ENCODE measurements at places on chromosomes 2 and 18.

DNA sequence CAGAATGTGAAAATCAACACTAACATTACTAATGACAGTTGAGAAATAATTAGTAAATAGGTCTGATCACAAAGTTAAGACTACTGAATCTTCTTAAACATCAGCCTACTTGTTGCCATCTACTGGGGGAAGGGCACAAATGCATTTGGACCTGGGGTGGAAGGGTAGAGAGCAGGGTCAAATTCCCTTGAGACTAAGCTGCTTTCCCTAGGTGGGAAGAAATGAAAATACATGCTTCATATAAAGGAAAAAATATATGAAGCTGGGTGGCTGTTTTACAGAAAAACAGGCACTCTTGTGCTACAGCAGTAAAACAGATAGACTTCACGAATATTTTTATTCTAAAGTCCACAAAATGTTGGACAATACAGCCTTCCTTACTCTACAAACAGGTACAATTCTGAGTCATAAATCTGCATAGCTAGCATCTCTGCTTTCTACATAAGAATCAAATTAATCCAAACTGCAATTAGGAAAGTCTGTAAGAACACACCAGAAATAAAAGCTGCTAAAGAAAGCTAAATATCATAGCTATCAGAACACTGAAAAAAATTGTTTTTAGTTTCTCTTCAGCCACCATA is 10.9 kb downstream of the TRIP12 start:
- DNase-seq, result peak; percentile 45

DNA sequence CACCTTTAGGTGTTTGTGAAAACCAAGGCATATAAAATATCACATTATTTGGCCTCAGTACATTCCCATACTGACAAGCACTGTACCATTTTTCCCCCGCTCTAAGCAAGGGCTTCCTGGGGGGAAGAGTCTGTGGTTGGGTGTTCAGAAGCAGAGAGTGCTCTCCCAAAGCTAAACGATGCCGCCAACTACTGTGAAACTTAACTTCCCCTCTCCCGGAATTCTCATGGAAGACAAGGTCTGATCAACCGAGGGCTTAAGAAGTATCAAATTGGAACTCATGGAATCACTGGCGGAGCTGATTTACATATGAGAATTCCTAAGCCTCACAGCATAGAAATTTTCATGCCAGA is 433 bp upstream of the MFF start:
- peak; percentile 3 for DNase-seq

- no peak for DNase-seq
These were observed 66.5 kb upstream of the DOCK10 start for GRCh38 chr2:225108805-225109204.

DNA sequence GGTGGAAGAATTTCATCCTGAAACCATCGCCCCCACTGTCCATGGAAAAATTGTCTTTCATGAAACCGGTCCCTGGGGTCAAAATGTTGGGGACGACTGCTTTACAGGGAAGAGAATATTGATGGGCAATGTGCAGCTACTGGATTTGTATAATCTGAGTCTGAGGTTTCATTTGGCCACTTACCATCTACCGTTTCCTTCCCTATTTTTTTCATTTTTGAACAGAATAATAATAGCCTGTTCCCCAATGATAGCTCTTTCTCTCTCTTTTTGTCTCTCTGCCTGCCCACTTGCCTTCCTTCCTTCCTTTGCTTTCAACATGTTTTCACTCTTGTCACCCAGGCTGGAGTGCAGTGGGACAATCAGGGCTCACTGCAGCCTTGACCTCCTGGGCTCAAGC is 78.3 kb upstream of the TLK1 start:
- DNase-seq, result no peak

GRCh38 chr2:39706312-39706711 is 40.6 kb downstream of the TMEM178A start:
- no peak for DNase-seq

- no peak for DNase-seq
These were observed 45.0 kb downstream of the RND3 start for GRCh38 chr2:150442484-150442883.

DNA sequence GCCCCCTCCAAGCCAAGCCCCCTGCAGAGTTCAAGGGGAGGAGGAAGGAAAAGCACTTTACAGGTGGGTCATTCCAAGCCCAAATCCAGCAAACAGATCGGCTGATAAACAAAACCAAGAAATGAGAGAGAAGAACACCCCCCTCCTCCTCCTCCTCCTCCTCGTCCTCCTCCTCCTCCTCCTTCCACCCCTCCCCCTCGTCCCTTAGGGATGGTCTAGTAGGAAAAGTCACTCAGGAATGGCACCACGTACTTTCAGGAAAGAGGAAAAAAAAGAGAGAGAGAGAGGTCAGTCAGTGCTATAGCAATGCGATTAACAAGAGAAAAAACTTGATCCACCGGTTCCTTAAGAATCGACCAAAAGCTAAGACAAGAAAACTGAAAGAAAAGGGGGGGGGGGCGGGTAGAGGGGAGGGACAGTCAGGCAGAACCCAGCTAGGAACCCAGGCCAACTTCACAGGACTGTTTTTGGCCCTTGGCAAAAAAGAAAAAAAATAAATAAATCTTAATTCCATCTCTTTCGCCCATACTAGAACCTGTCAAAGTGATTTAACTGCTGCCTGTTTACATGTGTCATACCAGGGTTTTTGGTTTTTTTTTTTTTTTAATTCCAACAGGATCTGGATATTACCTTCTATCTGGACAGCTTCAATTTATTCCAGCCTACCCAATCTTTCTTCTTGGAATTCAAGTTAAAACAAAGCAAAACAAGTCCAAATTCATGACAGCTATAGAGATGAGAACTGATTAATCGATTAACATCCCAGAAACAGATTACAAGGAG is 906 bp downstream of the IKZF2 start:
- DNase-seq, result no peak

DNA sequence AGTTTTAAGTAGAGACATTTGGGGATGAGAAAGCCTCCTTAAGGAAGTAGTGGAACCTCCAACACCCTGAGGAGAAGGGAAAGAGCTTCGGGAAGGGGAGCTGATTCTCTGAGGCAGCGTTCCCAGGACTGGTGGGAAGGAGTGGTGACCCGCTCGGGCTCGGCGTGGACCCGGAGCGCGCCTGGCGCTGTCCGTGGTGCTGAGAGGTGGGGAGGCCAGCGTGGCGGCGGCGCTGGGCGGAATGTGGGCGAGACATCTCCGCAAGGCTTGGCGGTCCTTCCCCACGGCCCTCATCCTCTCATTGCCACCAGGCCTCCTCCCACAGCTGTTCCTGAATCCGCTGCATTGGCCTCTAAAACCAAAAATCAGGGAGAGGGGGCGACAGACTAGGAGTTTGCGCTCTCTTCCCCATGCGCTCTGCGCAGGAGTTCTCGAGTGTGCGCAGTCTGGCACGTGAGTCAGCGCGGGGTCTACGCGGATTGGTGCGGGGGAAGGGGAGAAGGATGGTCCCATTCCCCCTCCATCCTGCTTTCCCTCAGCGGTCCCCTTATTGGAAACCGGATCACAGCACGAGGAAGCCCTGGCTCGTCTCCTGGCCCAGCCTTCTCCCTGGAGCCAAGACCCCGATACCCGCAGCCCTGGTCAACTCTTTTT is 857 bp downstream of the RESP18 start:
- peak; percentile 8 for DNase-seq

GRCh38 chr2:239926587-239927232 is 98.4 kb downstream of the NDUFA10 start:
- no peak for DNase-seq

GRCh38 chr18:25305584-25305983 is 46.4 kb downstream of the ZNF521 start:
- DNase-seq, result no peak

DNA sequence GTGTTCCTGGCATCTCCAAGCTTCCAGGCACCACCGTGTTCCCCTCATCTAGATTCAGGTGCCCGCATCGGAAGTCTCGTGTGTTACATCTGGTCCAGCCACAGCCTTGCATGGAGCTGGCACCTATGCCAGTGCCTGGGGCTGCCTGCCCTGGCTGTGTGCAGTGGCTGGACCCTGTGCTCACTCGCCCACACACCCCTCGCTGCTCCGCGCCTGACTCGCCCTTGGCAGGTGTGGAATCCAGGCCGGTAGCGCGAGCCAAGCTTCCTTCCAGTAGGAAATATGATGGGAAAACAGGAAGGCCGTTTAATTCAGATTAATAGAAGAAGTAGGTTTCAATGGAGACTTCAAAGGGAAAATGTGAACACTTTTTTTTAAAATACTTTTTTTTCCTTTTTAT is 78.0 kb downstream of the PTPN4 start:
- DNase-seq, result no peak

DNA sequence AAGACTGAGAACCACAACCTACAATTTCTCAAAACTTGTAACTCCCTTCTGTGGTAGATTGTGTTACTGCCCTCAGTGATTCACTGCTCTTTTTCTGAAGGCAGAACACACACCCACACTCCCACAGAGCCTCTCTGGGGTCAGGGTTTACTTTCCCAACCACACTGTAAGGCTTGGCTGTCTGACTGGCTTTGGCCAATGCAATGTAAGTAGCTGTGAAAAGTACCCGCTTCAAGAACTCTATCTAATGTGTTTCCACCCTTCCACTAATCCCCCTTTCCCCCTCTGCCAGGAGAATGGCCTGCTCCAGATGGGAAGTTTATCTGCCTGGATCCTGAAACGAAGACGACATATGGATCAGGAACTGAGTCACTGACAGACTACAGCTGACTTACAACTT is 222.7 kb downstream of the CDH2 start:
- DNase-seq, result no peak

GRCh38 chr2:227643990-227644551 is 22.5 kb upstream of the SCYGR5 start:
- DNase-seq, result no peak

DNA sequence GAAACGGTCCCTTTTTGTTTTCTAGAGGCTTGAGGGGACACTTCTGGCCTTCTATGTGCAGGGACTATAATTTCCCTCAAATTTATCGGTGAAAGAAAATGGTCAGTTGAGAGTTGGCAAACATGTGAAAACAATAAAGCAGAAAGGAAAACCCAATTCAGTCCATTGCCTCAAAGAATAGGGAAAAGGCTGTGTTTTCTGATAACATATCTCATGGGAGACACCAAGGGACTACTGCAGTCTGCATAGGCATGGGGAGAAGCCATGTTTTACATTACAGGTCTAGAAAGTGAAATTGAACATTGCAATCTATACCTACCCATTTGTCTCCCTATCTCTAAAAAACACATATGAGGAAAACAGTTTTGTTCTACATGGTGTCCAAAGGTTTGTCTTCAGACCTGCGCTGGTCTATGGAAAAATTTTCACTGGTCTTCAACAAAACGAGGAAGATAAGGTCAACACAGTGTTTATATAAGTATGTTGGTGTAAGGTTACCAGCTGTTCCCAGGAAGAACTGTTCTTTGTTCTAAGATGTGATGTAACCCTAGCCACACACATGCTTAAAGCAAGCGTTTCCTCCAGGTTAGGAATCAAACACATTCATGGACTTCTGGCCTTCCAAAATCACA is 179.7 kb downstream of the MREG start:
- no peak for DNase-seq

Data from activated CD4-positive, alpha-beta T cell treated with anti-CD3 and anti-CD28 coated beads, Interleukin-2, Interleukin-6, amounts not matched to agents 100 ng/mL and 50 ng/mL, durations not matched to agents 16 hours and 8 hours (primary cell).